Activated CD4-positive, alpha-beta T cell treated with anti-CD3 and anti-CD28 coated beads for 1 hour (primary cell): ENCODE measurements at places on chromosomes 12 and 14.

- DNase-seq, result no peak
Observed at GRCh38 chr14:71444030-71444822, 488.0 kb upstream of the RGS6 start.

DNA sequence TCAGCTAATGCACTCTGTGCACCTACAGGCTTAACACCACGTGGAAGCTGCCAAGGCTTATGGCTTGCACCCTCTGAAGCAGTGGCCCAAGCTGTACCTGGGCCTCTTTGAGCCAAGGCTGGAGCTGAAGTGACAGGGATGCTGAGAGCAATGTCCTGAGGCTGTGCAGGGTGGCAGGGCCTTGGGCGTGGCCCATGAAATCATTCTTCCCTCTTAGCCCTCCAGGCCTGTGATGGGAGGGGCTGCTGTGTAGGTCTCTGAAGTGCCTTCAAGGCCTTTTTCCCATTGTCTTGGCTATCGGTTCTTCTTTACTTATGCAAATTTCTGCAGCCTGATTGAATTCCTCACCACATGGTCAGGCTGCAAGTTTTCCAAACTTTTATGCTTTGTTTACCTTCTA lies 47.4 kb upstream of the TMTC1 start:
- no peak for DNase-seq

DNA sequence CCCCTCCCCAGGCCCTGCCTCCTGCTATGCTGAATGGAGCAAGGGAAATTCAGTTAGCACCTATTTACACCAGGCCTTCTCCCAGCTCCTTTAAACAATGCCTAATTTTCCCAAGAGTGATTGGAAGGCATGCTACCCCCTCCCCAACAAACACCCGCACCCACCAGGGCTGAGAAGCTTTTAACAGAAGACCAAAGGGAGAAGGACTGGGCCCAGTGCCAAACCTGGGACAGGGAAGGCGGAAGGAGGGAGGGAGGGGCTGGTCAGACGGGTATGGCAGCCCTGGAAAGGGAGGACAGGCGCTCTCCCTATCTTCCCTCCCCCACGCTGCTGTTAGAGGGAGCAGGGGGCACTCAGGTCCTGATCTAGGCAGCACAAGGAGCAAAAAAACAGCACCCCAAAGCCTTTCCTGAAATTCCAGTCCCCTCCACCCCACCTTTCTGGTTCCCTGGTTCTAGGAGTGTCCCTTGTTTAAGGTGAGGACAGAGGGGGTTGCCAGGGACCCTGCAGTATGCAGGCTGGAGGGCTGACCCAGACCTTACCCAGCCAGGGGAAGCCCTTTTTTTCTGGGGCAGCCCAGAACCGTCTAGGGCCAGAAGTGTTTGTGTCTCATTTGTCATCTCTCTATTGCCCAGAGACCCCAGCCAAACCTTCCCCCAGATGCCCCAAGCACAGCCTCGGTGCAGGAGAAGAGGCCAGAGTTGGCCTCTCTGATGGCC lies 2.4 kb upstream of the KRT8 start:
- DNase-seq, result no peak

DNA sequence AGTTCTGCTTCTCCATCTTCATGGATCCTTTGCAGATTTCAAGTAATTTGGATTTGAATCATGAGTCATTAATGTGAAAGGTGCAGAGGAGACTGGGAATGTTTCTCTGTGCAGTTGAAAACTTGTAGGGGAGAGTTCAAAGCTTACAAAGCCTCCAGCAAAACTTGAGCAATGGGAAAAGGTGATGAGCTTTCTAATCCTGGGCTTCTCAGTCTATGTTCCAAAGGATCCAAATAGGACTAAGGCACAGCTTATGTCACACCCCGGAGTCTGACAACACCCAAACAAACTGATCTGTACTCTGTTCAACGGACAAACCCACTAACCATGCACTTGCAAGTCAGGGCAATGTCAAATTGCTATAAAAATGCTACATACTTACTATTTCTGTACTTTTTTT lies 134.8 kb downstream of the DUSP6 start:
- DNase-seq, result no peak

GRCh38 chr12:14834509-14834908 lies 8.8 kb downstream of the ART4 start:
- DNase-seq, result no peak

DNA sequence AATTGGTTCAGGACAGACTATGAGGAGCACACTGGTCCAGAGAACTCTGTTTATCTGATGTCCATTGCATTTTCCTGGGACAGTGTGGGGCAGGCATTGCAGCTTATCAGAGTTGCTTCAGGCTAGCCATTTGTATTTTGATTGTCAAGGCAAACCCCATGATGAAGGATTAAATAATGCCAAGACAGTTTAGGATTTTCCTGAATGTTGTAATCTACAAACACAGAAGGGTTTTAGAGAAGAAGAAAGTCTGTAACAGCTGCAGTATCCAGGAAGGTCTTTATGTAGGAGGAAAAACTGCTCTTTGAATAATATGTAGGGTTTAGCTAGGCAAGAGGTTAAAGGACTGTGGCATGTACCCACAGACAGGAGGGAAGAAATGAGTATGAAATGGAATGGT lies 32.2 kb upstream of the UNC79 start:
- no peak for DNase-seq
